ENCODE measurements at places on chromosomes 3 and 15.

DNA sequence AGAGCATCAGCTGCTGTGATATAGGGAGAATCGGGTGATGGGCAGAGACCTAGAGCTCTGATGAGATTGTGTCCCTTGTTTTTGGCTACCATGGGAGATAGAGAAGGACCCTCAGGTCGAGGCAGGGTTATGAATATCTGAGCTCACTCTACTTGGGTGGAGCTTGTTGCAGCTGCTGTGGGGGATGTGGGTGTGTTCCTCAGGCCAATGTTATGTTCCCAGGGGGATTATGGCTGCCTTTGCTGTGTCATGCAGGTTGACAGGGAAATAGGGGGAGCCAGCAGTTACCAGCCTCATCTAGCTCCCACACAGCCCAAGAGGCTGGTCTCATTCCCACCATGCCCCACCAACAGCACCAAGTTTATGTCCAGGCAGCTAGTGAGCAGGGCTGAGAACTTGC lies 131.5 kb downstream of the TRIM42 start:
- no peak for DNase-seq

DNA sequence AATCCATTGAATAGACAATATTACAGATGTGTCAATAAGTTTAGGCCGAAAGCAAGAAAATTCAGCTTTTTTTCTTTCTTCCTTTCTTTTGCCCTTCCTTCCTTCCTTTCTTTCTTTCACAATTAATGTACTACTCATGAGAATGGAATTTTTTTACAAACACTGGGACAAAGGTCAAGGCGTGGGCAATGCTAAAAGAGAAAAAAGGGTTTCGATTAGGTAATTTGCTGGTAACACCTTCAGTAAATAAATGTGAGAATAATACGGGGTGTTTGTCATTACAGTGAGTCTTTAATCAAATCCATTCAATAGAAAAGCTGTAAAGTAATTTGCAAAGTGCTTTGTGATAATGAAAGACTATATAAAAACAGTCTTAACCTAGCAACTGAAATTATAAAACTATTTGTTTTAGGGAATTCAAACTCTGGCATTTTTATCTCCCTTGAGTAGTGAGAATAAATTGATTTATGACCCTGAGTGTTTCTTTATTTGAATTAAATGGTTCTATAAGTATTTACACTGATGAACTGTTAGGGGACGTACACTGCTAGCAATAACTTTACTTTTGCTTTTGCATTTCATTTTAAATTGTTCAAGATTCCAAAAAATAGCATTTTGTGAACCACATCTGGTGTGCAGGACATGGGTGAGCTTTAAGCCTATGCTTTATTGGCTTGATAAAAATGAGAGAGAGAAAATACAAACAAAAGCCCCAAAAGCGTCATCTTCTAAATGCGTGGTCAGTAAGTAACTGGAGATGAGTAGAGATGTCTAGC lies 104.2 kb upstream of the THRB start:
- no peak for DNase-seq

GRCh38 chr15:93943586-93943985 lies 287.8 kb upstream of the MCTP2 start:
- DNase-seq: no peak

DNA sequence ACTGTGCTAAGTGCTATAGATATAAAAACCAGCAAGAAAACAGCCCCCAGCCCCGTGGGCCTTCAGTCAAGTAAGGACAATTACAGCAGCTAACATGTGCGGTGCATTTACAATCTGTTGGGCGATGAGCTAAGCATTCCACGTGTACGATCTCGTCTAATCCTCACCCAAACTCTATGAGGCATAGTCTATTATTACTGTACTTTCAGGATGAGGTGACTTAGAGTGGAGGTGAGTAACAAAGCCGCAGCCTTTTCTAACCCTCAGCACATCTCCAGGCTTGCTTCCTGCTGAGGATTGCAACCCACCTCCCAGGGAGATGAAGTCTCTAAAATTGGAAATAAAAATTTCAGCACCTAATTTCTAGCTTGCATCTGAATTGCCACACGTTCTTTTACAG lies 53.2 kb upstream of the MCF2L2 start:
- DNase-seq: peak; percentile 50

DNA sequence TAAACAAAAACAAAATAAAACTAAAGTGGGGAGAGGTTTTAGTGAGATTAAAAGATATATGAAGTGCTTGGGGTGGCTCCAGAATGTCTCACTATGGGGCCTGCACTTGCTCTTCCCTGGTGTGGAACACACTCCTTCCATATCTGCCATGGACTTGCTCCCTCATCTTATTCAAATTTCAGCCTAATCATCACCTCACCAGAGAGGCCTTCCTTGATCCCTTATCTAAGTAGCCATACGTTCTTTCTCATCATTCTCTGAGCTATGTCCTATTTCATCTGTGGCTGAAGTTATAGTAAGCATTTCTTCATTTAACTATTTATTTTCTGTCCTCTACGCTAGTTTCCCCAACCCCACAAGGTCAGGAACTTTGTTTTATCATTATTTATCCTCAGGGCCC lies 511.7 kb downstream of the NTRK3 start:
- no peak for DNase-seq

GRCh38 chr15:90822204-90822955 lies 46.0 kb upstream of the FURIN start:
- DNase-seq: no peak

DNA sequence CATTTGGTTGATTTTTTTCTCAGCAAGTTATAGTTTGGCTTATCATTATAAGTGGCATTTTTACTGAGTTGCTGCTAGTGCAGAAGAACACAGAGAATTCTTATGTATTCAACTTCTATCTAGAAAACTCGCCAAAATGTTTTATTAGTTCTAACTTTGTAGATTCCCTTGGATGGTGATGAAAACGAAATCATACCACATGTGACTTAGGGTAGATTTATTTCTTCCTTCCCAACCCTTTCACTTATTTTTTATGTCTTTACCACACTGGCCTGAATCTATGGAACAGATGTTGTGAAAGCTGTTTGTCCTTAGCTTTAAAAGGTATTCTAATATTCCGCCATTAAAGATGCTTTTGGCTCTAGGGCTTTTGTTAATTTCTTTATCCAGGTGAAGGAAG lies 503.3 kb upstream of the CFAP20DC start:
- no peak for DNase-seq

- DNase-seq: no peak
Observed at GRCh38 chr3:61192222-61192621, 59.0 kb downstream of the FHIT start.

GRCh38 chr3:24388611-24389010 lies 106.0 kb downstream of the THRB start:
- no peak for DNase-seq

GRCh38 chr15:99556011-99556410 lies 9.8 kb upstream of the MEF2A start:
- no peak for DNase-seq

DNA sequence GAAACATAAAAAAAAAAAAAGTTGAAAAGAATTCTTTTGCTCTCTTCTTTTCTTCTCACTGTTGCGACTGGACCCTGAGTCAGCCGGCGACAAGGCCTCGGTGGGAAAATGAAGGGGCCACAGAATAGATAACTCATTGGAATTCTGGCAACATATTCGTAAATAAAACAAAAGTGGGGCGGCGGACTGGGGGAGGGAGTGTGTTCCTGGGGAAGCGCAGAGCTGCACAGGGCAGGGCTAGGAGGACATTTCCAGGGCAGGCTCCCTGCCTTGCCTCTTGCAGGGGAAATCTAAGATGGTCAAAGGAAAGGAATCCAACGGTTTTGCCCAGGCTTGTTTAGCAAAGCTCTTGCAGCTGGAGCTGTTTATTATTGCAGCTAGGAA lies 1042.8 kb upstream of the NR2F2 start:
- DNase-seq: no peak

DNA sequence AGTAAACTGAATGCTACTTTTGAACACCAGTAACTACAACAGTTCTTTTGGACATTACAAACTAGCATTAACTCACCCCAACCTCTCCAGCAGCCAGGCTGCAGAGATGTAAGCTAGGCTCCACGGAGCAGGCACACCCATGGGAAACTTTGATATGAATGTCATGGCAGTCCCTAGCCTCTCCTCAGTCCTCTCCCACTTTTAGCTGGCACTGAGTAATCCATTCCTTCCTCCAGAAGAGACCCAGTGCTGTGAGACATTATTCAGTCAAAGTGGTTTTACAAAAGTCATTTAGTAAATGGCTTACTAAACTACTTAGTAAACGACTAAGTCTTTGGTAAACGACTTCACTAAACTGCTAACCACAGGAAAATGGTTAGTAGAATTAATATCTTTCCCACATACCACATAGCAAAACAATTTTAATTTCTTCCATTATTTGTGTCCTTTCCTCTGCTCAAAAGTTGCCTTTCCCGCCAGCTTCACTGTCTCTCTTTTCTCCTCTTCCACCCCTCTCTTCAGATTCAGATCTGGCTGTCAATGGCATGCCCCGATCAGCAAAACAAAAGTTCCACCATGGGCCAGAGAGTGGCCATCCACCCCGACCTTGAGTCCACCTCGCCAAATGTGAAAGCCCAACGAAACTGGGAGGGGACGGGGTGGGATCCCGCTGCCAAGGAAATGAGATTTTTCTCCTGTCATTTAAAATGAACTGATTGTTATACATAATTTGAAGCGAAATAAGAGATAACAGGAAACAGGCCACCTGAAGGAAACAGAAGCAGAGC lies 67.5 kb upstream of the TJP1 start:
- DNase-seq: peak; percentile 7

DNA sequence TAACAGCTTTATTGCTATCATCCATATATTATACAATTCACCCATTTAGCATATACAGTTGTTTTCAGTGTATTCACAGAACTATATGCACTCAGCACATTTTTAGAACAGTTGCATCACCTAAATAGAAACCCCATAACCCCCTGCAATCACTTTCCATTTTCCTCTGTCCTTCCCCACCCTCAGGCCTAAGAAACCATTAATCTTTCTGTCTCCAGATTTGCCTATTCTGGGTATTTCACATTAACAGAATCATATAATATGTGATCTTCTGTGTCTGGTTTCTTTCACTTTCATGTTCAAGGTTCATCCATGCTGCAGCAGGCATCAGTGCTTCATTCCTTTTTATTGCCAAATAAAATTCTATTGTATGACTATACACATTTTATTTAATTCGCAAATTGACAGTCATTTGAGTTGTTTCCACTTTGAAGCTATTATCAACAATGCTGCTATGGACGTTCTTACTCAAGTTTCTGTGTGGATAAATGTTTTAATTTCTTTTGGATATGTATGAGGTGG lies 39.8 kb downstream of the ADAMTS17 start:
- DNase-seq: no peak

DNA sequence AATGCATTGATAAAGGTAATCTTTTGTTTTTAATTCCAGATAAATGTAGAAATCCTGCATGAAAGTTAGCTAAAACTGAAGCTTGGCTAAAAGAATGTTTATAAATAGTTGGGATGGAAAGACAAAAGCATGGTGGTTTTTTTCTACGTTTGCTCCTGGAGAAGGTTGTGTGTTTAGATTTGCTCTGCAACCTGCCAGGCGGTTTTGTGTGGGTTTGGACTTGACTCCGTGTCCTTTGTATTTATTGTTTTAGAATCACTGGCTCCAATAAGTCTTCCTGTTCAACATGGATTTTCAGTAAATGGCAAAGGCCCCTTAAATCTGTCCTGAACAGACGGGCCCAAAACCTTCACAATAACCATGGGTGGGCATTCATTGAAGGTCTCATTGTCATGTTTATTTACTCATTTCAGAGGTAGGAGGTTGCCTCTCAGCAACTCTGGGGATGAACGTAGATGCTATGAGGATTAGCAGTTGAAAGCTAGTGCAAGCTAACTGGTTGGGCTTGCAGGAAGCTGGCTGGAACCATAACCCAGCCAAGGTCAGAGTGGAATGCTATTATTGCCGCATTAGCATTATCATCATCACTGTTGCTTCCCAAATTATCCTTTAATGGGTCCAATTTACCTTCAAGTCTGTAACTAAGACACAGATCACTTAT lies 60.6 kb upstream of the ADAMTS9 start:
- DNase-seq: no peak

GRCh38 chr3:7367968-7368367 lies 507.1 kb downstream of the GRM7 start:
- DNase-seq: no peak
